ENCODE measurements at places on chromosomes 6 and 20.
A peak's percentile ranks its signal among the peaks of the same experiment; 100 is the strongest.

DNA sequence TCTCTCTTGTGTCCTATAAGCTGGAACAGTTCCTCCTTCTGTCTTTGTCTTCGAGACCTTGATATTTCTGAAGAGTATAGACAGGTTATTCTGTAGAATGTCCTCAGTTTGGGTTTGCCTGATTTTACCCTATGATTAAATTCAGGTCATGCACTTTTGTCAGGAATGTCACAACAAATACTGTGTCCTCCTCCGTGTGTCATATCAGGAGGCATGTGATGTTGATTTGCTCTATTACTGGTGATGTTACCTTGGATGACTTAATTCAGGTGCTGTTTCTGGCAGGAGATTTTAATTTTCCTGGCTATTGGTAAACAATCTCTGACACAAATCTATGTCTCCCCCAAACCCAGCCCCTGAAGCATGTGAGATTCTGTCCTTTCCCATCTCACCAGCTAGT is 33.3 kb upstream of the CHMP4B start:
- no peak for DNase-seq

DNA sequence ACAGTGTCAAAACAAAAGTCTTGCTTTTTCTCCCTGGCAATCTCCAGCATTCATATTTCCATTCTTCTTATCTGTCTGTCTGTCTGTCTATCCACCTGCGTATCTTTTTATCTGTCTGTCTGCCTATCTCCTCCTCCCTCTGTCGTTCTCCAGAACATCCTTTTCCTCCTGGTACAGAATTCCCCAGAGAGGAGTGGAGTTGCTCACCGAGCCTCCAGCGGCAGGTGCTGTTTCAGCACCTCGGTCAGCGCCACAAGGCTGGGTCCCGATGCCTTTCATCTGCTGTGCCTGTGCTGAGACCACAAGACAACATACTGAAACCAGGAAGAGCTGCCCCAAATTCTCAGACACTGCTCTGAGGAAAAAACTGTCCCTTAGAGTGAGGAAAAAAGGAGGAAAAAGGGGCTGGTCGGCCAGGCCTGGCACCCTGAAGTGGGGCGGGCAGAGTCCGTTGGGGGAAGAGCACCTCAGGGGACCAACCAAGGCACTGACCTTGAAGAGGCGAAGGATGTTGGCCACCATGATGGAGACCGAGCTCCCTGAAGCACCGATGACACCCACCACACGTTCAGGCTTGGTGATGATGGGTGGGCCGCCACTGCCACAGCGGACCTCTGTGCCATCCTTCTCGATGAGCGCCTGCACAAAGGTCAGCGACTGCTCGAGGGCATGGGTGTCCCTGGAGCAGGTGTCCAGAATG is 13.3 kb downstream of the GRM4 start:
- no peak for DNase-seq

DNA sequence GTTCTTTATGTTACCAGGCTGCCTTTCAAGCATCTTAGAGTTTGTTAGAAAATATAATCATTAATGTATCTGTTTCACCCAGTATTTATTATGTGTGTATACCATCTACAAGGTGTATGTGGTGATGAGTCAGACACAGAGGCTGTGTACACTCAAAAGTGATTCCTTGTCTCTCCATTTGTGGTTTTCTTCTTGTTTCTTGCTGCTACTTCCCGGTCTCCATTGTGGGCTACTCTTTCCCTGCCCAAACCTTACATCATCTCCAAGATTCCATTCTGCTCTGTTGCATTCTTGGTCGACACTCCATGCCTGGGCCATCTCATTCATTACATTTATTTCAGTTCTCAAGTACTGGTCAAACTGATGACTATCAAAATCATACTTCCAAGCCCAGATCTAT is 182.2 kb upstream of the STXBP5 start:
- no peak for DNase-seq

DNA sequence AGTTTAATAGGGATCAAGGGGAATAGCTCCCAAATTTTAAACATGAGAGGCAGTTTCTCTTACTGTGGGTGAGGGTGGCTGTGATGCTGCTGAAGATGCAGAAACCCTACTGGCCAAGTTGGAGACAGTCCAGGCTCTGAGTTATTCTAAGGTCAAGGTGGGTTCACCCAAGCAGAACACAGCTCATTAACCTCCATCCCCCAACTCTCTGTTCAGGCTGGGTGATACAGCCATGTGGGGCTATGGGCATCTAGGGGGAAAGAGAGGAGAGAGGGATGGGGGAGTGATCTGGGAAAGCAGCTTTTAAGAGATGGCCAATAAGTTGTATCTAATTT is 18.9 kb upstream of the TRAM2 start:
- DNase-seq = no peak

GRCh38 chr20:57773059-57773815 is 63.4 kb upstream of the PMEPA1 start:
- no peak for DNase-seq

- peak; percentile 28 for DNase-seq
These were observed 48.0 kb downstream of the MUC22 start for GRCh38 chr6:31058128-31058894.

- DNase-seq = no peak
These were observed 140.8 kb downstream of the PTPRK start for GRCh38 chr6:128379577-128379976.

DNA sequence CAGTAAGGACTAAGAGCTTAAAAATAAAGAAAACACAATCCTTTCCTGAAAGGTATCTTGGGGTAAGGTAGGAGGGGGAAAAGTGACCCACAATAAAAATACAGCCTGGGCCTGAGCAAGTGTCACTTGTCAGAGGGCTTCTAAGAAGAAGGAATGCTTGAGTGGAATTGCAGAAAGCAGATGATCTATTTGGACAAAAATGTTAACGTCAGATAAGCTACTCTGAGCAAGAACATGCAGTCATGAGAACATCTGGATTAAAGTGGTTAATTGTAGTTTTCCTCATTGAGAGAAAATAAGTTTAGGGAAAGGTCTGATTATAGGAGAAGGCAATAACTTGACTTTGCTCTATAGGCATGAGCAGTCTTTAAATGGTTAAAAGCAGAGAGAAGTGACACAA is 581.9 kb downstream of the HTR1B start:
- no peak for DNase-seq

GRCh38 chr6:42820512-42821340 is 38.9 kb downstream of the BICRAL start:
- no peak for DNase-seq

GRCh38 chr20:23003077-23003635 is 32.0 kb upstream of the SSTR4 start:
- DNase-seq = no peak

Data from activated CD4-positive, alpha-beta T cell treated with anti-CD3 and anti-CD28 coated beads, Interleukin-2, Interleukin-4, amounts not matched to agents 100 ng/mL and 50 ng/mL, durations not matched to agents 16 hours and 8 hours (primary cell).